Stimulated activated CD4-positive, alpha-beta T cell treated with anti-CD3 and anti-CD28 coated beads, Interleukin-4, amount 100 ng/mL, for 4 hours (primary cell): ENCODE measurements at places on chromosomes 6 and 20.

GRCh38 chr6:35691027-35691824 is 2.5 kb upstream of the FKBP5 start:
- DNase-seq: no peak

- no peak for DNase-seq
Observed at GRCh38 chr6:37982317-37982716, 162.8 kb downstream of the ZFAND3 start.

GRCh38 chr6:870096-870495 is 177.2 kb upstream of the EXOC2 start:
- no peak for DNase-seq

DNA sequence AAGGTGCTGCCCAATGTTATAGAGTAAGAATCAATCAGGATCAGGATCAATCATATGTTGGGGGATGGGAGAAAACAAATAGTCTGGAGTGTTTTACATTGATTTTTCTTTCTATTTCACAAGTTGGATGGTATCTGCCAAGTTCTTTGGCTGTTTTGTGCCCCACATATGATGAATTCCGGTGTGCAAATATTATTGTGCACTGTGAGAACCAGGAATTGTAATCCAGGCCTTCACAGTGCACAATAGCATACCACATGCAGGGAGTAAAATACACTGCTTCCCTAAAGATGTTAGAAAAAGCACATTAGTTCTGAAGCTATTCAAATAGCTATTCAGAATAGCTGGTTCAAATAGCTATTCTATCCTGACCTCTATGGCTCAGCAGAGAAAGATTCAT is 133.7 kb downstream of the LCA5 start:
- no peak for DNase-seq

DNA sequence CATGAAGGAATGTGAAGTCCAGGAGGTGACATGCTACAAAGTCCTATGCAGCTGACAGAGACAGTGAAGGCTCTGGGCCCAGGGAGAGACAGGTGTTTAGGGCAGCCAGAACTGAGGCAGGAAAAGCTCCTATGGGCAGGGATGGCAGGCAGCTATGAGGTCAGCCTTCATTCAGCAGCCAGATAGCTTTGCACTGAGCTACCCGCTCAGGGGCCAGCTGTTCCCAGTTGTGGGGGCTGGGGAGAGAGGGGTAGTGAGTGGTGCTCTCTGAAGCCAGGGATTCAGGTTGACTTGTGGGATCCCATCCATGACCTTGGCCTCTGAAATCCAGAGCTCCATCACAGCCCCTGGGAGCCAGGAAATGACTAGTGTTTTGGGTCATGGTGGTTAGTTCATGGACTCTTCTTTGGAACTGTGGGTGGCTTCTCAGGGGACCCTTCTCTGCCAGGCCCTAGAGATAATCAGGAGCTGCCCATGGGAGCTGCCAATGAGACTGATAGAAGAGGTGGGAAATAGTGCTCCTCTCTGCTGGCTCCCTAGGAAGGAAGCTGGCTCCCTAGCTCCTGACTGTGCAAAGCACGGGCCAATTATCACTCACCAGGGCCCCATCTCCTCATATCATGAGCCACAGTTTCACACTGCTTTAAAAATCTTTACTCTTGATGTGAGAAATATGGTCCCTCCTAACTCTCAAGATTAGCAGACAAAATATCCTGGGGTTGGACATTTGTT is 127.7 kb downstream of the VEGFA start:
- no peak for DNase-seq

- no peak for DNase-seq
Observed at GRCh38 chr6:40326714-40327421, 260.3 kb downstream of the LRFN2 start.

- DNase-seq: no peak
Observed at GRCh38 chr20:15257569-15257870, 920.1 kb upstream of the FLRT3 start.

DNA sequence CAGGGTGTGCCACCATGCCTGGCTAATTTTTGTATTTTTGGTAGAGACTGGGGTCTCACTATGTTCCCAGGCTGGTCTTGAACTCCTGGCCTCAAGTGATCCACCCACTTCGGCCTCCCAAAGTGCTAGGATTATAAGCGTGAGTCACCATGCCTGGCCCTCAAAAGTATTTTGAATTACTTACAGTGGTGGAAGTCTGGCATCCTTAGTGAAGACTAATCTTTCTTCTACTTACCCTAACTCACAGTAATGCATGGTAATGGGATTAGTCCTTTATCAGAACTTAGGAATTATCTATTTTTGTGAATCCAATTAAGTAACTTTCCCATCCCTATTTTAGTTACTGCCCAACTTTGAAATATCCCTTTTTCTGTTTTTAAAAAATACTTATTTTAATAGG is 3.9 kb downstream of the RWDD1 start:
- no peak for DNase-seq

- DNase-seq: no peak
Observed at GRCh38 chr6:71239694-71240093, 48.9 kb upstream of the OGFRL1 start.

DNA sequence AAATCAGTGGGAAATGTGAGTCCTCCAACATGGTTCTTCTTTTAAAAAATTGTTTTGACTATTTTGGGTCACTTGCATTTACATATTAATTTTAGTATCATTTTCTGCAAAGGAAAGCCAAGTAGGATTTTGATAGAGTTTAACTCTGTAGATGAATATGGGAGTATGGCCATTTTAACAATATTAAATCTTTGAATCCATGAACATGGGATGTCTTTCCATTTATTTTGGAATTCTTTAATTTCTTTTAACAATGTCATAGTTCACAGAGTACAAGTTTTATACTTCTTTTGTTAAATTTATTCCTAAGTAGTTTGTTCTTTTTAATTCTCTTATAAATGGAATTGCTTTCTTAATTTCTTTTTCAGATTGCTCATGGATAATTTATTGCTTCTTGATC is 56.5 kb upstream of the ARMC2 start:
- DNase-seq: no peak

DNA sequence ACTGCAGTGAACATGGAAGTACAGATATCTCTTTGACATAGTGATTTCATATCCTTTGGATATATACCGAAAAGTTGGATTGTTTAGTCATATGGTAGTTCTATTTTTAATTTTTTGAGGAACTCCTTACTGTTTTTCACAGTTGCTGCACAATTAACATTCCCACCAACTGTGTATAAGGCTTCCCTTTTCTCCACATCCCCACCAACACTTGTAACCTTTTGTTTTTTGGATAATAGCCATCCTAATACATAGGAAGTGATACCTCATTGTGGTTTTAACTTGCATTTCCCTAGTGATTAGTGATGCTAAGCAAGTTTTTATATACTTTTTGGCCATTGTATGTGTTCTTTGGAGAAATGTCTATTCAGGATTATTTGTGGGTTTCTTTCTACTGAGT is 45.1 kb upstream of the TENT5A start:
- no peak for DNase-seq

GRCh38 chr6:23111984-23112383 is 542.6 kb downstream of the HDGFL1 start:
- DNase-seq: no peak

DNA sequence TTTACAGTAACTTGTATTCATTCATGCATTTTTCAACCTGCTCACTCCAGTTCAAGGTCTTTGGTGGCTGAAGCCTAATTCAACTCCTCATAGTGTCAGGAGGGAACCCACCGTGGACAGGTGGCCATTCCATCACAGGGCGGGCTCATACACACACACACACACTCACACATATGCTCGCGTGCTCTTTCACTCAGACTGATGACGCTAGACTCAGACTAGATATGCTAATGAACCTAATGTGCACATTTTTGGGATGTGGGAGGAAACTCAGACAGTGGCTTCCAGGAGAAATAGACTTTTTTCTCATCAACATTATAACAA is 56.7 kb downstream of the TRIM27 start:
- DNase-seq: no peak

DNA sequence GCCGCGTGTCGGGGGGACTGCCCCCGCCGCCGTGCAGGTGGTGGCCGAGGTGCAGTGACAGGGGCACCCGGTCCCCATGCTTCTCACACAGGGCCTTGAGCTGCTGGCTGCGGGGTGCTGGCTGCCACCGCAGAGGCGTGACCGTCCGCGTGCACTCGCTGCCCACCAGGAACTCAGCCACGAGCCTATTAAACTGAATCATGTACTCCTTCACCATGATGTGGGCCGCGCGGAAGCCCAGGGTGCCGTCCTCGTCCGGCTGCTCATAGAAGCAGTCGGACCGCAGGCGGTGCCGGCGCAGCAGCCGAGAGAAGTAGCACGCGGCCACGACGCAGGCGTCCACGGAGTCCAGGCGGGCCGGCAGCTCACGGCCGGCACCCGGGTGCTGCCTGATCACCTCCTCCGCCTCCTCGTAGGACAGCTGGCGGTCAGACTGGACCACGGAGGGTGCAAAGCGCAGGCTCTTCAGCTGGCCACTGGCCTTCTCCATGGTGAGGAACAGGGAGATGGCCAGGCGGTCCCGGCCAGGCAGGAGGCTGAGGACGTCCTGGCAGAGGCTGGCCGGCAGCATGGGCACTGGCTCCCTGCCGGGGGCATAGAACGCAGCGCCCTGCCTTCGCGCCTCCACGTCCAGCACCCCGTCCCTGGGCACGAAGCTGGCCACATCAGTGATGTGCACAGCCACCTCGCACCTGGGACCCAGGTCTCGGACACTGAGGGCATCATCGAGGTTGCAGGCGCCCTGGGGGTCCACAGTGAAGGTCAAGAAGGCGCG is 9.8 kb downstream of the HELZ2 start:
- DNase-seq: no peak

DNA sequence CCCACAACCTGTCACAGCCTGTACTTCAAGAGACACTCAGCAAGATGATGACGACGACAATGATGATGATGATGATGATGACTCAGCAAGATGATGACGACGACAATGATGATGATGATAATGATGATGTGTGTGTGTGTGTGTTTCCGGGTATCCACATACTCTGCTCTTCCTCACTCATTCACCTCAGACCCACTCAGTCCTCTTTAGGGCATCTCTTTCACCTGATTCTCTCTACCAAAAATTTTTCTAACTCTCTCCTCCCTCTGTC is 1.2 kb upstream of the EIF6 start:
- no peak for DNase-seq

GRCh38 chr6:147109707-147110106 is 94.5 kb upstream of the STXBP5 start:
- no peak for DNase-seq

DNA sequence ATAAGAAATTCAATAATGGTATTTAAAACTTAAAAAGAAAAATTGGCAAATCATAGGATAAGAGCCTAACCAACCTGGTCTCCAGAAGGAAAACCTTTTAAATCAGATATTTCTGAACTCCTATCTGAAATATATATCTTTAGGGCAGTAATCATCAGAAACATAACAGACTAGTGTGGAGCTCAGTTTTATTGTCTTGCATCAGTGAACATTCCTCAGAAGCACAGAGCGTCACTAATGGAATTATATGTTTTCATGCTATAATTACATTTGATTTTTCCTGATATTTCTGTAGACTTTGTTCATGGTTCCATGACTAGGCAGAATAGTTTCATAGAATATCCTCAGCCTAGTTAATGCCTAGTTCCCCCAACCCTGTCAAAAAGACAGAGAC is 262.2 kb downstream of the EYA4 start:
- DNase-seq: no peak

GRCh38 chr6:10205892-10206291 is 209.0 kb downstream of the TFAP2A start:
- DNase-seq: no peak
